Cerebellum (tissue), 4 donors: ENCODE measurements at places on chromosomes 5 and 9. TPM values are rescaled to one million over a fixed set of nuclear protein-coding genes. Genes with fewer than 3 reads are reported as not detected.

DNA sequence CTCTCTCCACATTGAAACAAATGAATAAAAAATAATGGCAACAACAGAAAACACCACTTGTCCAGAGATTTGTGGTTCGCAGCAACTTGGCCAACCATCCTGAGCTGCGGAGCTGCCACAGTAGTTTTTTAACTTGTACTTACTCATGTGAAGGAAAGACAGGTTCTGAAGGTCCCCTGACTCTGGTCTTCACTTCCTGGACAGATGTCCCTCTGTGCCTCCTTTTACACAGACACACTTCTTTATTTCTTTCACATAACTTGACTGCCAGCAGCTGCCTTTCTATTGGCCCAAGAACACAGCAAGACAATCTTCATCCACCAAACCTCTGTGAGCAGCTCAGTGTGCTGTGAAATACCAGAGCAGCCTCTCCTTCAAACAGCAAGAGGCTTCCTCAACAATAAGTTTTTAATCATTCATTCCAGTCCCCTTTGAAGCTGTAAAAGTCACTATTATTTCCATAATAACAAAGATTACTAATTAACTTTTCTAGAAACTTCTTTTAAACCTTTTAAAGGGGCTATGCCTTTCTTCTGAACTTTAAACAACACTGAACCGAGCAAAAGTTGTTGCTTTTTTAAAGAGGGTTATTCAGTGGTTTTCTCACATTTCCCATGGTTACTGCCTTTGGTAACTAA lies 198.7 kb downstream of the NR2F1-AS1 start:
- DNase-seq = no peak

GRCh38 chr5:172846677-172847076 lies 12.6 kb downstream of the ERGIC1 start:
- no peak for DNase-seq

- DNase-seq = no peak
These were observed 40.5 kb downstream of the BHMT start for GRCh38 chr5:79151942-79152671.

- DNase-seq = no peak
These were observed 91.9 kb upstream of the OTULINL start for GRCh38 chr5:14489643-14490042.

- no peak for DNase-seq
These were observed 344.6 kb downstream of the OSTF1 start for GRCh38 chr9:75432888-75433287.

GRCh38 chr9:133513214-133514100 lies 11.3 kb downstream of the MYMK start:
- DNase-seq = no peak

CENPH gene
- total RNA-seq = 12.2 TPM

ACTBL2 gene
- total RNA-seq = not detected

PDCD1LG2 gene
- 0.09 TPM for total RNA-seq

RNF38 gene
- 50.4 TPM for total RNA-seq

ORM2 gene
- not detected for total RNA-seq
